ENCODE measurements at places on chromosomes 16 and 17. TPM values are rescaled to one million over a fixed set of nuclear protein-coding genes. Genes with fewer than 3 reads are reported as not detected.

MGAT5B gene
- total RNA-seq = 0.55 TPM

SYCE1L gene
- 6.2 TPM for total RNA-seq

DNA sequence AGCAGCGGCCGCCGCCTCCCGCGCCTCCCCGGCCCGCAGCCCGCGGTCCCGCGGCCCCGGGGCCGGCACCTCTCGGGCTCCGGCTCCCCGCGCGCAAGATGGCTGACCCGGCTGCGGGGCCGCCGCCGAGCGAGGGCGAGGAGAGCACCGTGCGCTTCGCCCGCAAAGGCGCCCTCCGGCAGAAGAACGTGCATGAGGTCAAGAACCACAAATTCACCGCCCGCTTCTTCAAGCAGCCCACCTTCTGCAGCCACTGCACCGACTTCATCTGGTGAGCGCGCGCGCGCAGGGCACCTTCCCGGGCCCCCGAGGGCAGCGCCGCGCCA lies 258 bp downstream of the PRKCB start:
- H3K4me1 ChIP-seq = peaks cover 60% of the 10 kb centered on the region
- peaks cover 26% of the 10 kb centered on the region for H3K36me3 ChIP-seq

GRCh38 chr16:4358831-4359561 lies 7.9 kb upstream of the PAM16 start:
- H3K4me1 ChIP-seq = no peaks in the 10 kb centered on the region
- H3K36me3 ChIP-seq = peaks cover 44% of the 10 kb centered on the region
- H3K4me3 ChIP-seq = no peak overlapping the region
- H3K27me3 ChIP-seq = no peaks in the 10 kb centered on the region

- no peaks in the 10 kb centered on the region for H3K27me3 ChIP-seq
- DNase-seq = no peak
- H3K4me3 ChIP-seq = no peak overlapping the region
Measured at GRCh38 chr17:16086957-16087356, 87.3 kb downstream of the TTC19 start.

DNA sequence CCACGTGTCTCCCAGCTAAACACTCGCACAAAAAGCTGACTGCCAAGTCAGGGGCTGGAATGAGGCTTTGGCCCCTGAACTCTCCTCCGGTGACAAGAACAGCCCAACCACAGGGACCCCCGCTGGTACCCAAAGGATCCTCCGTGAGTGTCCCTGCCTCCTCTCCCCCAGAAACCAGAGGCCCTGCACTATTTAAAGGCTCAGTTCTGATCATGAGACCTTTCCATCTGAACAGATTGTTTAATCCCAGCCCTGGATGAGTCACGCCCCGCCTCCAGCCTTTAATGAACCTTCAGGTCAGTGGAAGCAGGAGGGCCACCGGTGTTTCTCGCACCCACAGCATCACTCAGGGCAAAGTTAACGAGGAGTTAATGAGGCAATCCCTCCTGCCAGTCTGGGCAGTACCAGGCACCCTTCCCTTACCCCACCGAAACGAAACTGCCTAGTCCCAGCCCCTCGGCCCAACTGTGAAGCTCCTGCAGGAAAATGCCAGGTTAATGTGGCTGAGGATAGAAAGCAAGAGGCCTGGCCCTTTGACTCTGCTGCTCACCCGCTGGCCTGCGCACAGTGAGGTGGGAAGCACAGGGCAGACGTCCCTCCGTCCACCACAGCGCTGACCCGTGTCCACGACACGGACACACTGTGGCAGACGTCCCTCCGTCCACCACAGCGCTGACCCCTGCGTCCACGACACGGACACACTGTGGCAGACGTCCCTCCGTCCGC lies 32.4 kb downstream of the TIMM22 start:
- no peaks in the 10 kb centered on the region for H3K36me3 ChIP-seq
- DNase-seq = no peak
- H3K27me3 ChIP-seq = no peaks in the 10 kb centered on the region
- no peak overlapping the region for H3K4me3 ChIP-seq
- H3K27ac ChIP-seq = no peak overlapping the region
- no peaks in the 10 kb centered on the region for H3K4me1 ChIP-seq
